ENCODE measurements at places on chromosomes 4 and X.

DNA sequence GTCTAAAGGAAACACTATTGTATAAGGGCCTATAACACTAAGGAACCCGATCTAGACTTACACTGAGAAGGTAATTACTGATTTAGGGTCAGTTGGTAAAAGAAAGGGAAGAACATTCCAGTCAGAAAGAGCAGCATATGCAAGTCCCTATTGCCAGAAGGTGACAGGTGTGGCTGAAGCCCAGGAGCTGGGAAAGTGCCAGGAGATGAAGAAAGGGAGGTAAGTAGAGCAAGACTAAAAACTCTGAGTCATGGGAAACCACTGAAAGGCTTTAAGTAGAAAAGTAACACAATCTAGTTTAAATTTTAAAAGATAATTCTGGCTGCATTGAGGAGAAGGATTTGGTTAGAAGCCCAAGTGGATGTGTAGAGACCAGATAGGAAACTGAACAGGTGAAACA lies 77.7 kb upstream of the INTU start:
- DNase-seq, result no peak

- no peak for DNase-seq
These were observed 156.0 kb downstream of the TENT5D start for GRCh38 chrX:80576267-80576666.

- no peak for DNase-seq
These were observed 778.7 kb downstream of the CENPC start for GRCh38 chr4:66766557-66766956.

- peak; percentile 4 for DNase-seq
These were observed 819.3 kb downstream of the PCDH7 start for GRCh38 chr4:31539284-31540069.

DNA sequence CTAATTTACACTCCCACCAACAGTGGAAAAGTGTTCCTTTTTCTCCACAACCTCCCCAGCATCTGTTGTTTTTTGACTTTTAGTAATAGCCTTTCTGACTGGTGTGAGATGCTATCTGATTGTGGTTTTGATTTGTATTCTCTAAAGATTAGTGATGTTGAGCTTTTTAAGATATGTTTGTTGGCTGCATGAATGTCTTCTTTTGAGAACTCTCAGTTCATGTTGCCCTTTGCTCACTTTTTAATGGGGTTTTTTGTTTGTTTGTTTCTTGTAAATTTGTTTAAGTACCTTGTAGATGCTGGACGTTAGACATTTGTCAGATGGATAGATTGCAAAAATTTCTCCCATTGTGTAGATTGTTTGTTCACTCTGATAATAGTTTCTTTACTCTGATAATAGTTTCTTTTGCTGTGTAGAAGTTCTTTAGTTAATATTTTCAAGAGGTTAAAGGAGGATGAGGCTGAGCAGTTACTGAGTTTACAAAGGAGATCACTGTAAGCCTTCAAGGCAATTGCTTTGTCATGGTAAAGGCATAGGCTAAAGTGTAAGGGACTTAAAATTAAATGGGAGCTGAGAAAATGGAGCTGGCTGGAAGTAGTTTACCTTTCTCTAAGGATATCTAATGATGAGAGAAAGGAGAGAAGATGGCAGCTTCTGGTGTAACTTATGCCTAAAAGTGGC lies 323.4 kb downstream of the PCDH7 start:
- no peak for DNase-seq

- no peak for DNase-seq
These were observed 204.2 kb upstream of the CASK start for GRCh38 chrX:42127563-42127962.

GRCh38 chr4:3362431-3363287 lies 69.8 kb downstream of the RGS12 start:
- DNase-seq, result no peak

- no peak for DNase-seq
These were observed 25.4 kb upstream of the SLITRK4 start for GRCh38 chrX:143661286-143661685.

DNA sequence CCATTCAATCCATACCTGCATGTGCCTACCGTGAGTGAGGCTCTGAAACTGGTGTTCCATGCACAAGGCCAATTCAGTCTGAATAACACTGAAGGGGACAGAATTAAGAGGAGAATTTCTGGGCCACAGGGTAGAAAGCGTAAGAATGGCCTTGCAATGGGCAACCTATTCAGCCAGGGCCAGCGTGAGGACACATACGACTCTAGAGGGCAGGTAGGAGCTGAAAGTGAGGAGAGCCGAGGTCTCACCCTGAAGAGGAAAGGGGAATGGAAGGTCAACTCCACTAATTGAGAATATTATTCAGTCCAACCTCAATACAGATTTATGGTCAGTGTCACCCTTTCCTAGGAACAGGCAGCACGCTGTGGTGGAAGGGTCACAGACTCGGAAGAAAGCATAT lies 202.2 kb downstream of the TRIML1 start:
- no peak for DNase-seq

GRCh38 chr4:155742310-155743015 lies 16.4 kb upstream of the GUCY1B1 start:
- peak; percentile 19 for DNase-seq

GRCh38 chr4:105088110-105088879 lies 58.4 kb upstream of the TET2 start:
- peak; percentile 12 for DNase-seq

DNA sequence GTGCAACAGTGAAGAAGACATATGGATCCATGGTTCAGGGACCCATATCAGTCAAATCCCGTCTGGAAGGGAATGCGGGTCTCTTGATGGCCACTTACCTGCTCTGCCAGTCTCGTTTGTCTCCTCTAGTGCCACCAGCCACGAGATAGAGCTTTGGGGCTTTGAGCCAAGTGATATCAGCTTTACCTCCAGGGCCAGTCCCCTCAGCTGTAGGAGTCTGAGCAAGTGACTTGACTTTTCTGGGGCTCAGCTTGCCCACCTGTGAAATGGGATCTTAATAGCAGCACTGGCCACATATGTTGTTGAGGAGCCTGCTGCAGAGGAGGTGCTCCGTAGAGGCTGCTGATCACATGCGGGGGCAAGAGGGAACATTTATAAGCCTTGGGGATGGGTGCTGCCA lies 1.2 kb downstream of the SLC2A9 start:
- DNase-seq, result no peak

Measured in SK-MEL-5 (cell line).